ENCODE measurements at places on chromosomes 1 and 21. TPM values are rescaled to one million over a fixed set of nuclear protein-coding genes. Genes with fewer than 3 reads are reported as not detected.

GRCh38 chr1:155622191-155622590, 12.2 kb downstream of the MSTO1 start:
- DNase-seq = no peak

DNA sequence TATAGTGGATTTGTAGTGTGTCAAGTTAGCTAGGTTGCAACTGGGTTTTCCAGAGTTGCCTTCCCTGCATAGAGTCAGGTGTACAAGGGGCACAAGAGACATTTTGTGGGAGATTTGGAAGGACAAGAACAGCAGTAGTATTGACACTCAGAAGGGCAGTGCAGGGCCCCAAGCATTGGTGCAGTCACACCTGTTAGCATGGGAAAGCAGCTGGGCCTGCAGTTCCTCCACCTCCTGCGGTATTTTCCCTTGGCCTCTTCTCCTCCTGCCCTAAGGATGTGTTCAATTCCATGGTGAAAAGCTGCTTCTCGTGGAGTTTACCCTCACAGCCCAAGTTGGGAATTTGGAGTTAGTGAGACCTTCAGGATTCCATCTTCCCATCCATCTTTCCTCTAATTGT, 47.1 kb upstream of the TRABD2B start:
- DNase-seq = no peak

DNA sequence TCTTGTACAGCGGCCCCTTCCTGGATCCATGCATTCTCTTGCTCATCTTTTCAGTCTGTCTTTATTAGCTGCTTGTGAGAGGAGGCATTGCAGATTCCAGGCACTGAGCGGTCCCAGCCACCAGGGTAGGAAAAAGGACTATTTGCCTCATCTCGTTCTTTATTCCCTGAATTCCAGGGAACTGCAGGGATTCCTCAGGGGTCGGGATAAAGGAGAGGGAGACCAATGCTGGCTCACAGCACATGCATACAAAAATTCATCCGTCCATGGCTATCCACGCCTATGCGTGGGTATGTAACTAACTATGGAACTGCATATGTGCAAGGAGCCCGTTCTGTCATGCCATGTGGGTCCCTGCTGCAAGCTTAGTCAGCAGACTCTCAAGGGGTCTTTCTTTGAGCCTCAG, 879 bp upstream of the PLPPR5 start:
- no peak for DNase-seq

GRCh38 chr1:49323925-49324540, 547.3 kb upstream of the BEND5 start:
- DNase-seq = no peak

GRCh38 chr1:154911691-154912550, 24.6 kb downstream of the PMVK start:
- no peak for DNase-seq

GRCh38 chr1:153548722-153549688, at the start of gene S100A3:
S100A3 (minus strand) TSS chr1:153549258; CDS start chr1:153548485, 773 bp downstream.
- DNase-seq = no peak

Gene MATN1
- total RNA-seq = 1.5 TPM

DNA sequence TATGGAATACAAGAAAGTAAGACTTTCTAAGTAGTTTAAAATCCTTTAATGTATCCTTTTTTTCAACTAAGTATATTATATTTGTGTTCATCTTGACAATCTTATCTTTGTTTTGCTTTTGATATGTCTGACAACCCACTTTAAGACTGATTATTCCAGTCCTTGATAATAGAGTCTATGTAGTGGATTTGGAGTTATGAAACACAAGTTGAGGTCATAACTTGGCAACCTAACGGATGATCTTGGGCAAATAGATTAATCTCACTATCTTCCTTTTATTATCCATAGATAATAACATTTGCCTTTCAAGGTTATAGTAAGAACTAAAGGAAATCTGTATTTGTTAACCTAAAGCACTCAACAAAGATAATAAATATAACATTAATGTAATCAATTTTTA, 4.8 kb upstream of the GBP2 start:
- no peak for DNase-seq

Gene EPS8L3
- not detected for total RNA-seq

DNA sequence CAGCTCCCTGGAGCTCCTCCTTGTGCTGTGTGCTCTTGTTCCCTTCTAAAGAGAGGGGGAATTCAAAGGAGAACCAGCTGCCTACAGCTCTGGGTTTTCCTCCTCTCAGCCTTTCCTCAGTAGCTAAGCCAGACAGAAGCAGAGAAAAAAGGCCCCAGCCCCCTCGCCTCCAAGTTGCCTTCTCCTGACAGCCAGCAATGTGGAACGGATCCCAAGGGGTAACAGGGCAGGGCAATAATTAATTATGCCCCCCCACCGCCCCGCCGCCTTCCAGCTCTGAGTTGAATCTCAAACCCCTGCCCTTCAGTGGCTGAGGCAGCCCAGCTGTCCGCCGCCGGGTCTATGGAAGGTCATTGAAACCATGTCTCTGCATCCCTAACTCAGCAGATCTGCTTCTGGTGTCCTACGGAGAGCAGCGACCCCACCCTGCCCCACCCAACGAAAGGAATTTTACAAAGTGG, 69.0 kb upstream of the GOLT1A start:
- DNase-seq = no peak

GRCh38 chr1:56415258-56415657, 164.1 kb downstream of the PLPP3 start:
- DNase-seq = no peak

Gene MYOM3
- not detected for total RNA-seq

GRCh38 chr1:198117267-198117666, 39.5 kb upstream of the NEK7 start:
- no peak for DNase-seq

DNA sequence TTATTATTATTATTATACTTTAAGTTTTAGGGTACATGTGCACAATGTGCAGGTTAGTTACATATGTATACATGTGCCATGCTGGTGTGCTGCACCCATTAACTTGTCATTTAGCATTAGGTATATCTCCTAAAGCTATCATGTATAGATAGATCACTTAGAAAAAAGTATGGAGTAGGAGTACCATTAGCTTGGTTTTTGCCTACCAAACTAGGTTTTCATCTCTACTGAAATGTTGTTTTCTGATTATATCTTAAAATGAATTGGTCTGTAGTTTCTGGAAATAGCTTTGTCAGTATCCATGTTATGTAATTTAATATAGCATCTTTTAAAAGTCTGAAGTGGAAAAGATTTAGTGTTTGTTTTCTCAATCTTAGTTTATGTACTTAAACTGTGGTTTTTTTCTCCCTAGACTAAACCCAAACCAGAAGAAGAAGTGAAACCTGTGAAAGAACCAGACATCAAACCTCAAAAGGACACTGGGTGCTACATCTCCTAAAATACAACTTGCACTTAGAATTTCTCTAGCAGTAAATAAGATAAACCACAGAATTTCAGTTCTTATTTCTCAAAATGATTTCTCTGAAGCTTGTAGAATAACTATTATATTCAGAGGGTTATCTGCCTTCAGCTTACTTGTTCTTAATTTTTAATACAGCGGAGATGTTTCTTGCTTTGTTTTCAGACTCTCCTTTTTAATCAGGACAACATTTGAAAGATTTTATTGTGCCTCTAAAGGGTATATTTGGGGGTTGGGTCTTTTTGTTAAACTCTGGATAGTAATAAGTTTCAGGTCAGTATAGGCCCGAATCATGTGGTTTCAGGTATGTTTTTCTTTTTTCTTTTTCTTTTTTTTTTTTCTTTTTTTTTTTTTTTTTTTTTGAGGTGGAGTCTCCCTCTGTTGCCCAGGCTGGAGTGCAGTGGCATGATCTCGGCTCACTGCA, 4.5 kb upstream of the FAM177B start:
- no peak for DNase-seq
